ENCODE measurements at places on chromosomes 3 and 15. TPM values are rescaled to one million over a fixed set of nuclear protein-coding genes. Genes with fewer than 3 reads are reported as not detected.

ZNF502 gene
- 2.4 TPM for total RNA-seq

DNA sequence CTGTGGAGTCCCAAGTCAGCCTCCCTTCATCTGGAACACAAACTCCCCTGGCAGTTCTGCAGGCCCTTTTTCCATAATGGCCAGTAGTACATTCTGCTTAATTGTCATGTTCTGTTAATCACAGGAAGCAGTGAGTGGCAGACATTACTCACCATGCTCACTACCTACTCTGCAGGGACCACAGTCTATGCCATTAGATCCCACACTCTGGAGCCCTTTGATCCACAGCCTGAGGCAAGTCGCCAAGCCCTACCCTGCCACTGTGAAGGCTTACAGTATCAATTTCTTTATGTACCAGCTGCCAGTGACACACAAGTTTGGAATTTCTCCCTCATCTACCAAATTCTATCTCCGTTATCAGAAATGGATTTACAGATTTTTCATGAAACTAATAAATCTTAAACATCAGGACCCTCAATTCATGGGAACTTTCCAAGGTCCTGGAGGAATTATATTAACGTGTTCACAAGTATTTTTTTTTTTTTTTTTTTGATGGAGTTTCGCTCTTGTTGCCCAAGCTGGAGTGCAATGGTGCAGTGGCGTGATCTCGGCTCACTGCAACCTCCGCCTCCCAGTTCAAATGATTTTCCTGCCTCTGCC is 20.6 kb upstream of the WWTR1 start:
- peak; percentile 22 for DNase-seq

RARRES1 gene
- total RNA-seq, result not detected

- no peak for DNase-seq
Measured at GRCh38 chr3:174821477-174821876, 37.7 kb upstream of the NAALADL2 start.

ARPIN gene
- 7.1 TPM for total RNA-seq

- no peak for DNase-seq
Measured at GRCh38 chr15:90562669-90563068, 32.9 kb downstream of the CRTC3 start.

GRCh38 chr15:100338971-100339444 is 2.8 kb downstream of the ADAMTS17 start:
- peak; percentile 79 for DNase-seq

GRCh38 chr3:49120096-49120437 is 556 bp downstream of the USP19 start:
- no peak for DNase-seq

DNA sequence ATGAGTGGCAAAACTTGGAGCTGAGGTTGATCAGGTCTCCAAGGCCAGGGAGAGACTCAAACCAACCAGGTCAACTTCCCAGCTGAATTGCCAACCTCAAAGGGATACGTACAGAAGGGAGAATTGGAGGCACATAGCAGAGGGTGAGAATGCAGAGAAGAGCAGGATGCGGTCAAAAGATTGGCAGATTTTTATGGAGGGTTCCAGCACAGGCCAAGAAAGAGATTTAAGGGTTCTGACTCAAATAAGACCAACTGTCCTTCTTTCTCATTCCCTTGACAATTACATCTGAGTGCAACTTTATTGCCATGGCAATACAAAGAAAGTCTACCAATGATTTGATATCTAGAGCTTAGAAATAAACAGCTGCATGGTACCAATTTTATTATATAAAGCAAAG is 33.2 kb downstream of the SCG5 start:
- no peak for DNase-seq

ITIH1 gene
- not detected for total RNA-seq

CDC25A gene
- total RNA-seq, result 7.3 TPM

- no peak for DNase-seq
Measured at GRCh38 chr3:4583416-4583815, 90.3 kb downstream of the ITPR1 start.

DNA sequence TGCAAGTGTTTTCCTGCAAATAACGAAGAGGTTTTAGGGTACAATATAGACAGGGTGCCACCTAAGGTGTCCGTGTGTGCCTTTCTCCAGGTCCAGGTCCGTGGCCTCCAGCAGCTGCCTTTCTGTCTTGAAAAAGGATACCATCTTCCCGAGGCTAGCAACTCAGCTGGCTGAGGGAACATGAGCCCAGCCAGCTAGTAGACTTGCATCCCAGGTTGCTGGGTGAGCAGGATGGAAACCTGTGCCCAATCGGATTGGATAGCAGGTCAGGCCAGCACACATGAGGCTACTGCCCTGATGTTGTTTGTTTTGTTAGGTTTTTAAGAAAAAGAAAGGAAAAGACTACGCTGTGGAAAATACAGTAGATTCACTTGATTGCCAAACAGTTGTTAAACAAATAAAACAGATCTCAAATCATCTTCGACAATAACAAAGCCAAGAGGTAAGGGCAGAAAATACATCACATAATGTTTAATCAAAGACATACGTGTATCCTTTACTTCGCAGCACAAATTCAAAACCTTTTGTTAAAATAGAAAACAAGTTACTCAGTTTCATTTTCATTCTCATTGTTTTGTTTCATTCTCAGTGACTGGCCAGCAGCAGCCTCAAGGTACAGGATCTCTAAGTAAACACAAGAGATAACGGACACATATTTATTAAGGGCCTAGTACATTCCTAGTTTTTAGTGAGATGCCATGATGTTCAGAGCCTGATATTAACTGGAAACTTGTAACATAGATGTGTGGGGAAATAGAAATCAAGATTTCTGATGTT is 661.2 kb upstream of the NR2F2 start:
- no peak for DNase-seq

CPNE9 gene
- not detected for total RNA-seq

GRCh38 chr15:37873336-37873735 is 61.1 kb upstream of the TMCO5A start:
- DNase-seq, result no peak

SLC12A8 gene
- 8.5 TPM for total RNA-seq

GRCh38 chr3:88611826-88612326 is 462.1 kb downstream of the C3orf38 start:
- no peak for DNase-seq

GRCh38 chr15:99404454-99404853 is 153.2 kb downstream of the LRRC28 start:
- no peak for DNase-seq

- peak; percentile 12 for DNase-seq
Measured at GRCh38 chr3:136617198-136617597, 135.0 kb downstream of the STAG1 start.

REC114 gene
- total RNA-seq, result not detected

GRCh38 chr15:63672369-63672768 is 75.2 kb downstream of the FBXL22 start:
- DNase-seq, result no peak

- DNase-seq, result no peak
Measured at GRCh38 chr3:160065786-160066185, 77.2 kb downstream of the IL12A start.

SAMMSON gene
- not detected for total RNA-seq

- no peak for DNase-seq
Measured at GRCh38 chr3:47399016-47399415, 18.2 kb downstream of the PTPN23 start.

GRCh38 chr3:69320871-69321271 is 65.0 kb downstream of the FRMD4B start:
- no peak for DNase-seq

SEC61A1 gene
- total RNA-seq, result 418 TPM

GRCh38 chr3:151439652-151440125 is 21.2 kb downstream of the IGSF10 start:
- peak; percentile 67 for DNase-seq

EPHB1 gene
- total RNA-seq, result not detected

PLSCR2 gene
- total RNA-seq, result not detected

CDCP1 gene
- 180 TPM for total RNA-seq

DNA sequence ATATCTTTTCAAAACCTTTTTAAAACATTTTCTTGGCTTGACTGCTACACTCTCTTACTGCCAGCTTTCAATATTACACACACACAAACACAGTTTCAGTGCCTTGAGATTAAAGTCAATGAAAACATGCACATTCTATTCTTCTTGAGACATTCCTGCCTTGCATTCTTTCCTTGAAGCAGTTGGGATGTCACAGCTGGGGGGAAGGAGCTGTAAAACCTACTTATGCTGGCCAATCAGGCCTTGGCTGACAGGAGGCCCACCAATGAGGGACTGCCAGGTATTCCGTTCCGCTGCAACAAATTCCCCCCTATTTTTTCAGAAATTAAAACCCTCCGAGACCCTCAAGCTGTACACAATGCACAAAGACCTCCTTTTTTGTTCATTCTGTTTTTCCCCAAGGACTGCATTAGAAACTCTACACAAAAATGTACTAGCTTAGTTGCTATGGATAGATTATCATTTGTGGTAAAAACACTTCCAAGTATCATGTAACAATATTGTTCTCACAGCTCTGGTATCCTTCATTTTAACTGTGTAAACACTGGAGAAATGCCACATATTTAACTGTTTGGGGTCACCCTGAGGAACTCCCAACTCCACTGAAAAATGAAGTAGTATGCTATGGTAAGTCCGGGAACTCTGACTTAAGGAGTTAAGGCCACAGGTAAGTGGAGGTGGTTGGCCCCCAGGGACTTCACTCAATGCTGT is 18.5 kb downstream of the FSTL1 start:
- no peak for DNase-seq

DNA sequence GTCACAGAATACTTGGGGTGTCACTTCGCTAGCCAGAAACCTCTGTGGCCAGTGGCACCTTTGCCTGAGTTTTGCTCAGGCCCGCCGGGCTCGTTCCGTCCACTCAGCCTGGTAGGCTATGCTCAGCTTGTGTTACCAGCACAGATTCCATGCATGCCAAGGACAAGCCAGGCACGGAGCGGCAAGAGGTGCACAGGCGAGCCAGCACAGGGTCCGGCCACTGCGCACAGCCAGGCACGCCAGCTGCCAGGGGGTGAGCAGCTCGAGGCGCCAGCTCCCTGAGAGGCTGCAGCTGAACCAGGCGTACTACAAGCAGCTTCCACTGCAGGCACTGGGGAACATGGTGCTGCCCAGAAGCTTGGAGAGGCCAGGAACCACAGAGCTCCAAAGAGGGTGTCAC is 14.7 kb downstream of the PCYT1A start:
- no peak for DNase-seq

- no peak for DNase-seq
Measured at GRCh38 chr3:141853081-141853601, 23.3 kb upstream of the ATP1B3 start.

DNA sequence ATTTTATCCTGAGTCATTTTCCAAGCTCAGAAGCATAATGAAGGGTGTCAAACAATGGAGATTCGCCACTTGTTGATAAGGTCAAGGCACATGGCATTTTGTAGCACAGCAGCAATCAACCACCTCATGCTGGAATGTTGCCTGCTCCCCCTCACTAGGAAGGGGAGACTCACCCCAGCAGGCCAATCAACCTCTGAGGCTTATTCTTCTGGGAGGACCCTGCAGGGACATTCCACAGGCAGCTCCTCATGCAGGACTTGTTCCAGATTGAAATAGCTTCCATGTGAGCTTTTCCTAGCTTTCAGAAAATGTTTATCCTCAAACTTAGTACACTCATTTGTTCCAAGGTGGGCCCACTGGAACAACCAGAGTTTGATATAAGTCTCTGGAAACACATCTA is 77.6 kb downstream of the SSR3 start:
- DNase-seq, result no peak

CELSR3 gene
- 21.5 TPM for total RNA-seq

CFAP44 gene
- 4.0 TPM for total RNA-seq

DNA sequence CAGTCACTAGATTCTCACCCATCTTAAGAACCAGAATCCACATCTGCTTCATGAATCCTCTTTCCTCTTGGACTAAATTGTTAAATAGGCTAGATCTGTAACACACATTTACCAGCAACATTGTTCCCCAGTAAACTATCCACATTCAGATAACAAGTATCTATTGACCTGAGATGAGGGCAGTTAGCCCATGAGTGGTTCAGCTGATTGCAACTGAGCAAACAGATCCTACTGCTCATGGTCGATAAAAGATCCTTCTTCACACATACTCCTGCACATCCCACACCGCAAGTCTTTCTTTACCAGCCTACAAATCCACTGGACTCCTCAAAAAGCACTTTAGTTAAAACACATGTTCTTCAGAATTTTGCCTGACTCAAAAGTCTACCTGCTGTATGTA is 59.2 kb downstream of the UACA start:
- DNase-seq, result no peak

DNA sequence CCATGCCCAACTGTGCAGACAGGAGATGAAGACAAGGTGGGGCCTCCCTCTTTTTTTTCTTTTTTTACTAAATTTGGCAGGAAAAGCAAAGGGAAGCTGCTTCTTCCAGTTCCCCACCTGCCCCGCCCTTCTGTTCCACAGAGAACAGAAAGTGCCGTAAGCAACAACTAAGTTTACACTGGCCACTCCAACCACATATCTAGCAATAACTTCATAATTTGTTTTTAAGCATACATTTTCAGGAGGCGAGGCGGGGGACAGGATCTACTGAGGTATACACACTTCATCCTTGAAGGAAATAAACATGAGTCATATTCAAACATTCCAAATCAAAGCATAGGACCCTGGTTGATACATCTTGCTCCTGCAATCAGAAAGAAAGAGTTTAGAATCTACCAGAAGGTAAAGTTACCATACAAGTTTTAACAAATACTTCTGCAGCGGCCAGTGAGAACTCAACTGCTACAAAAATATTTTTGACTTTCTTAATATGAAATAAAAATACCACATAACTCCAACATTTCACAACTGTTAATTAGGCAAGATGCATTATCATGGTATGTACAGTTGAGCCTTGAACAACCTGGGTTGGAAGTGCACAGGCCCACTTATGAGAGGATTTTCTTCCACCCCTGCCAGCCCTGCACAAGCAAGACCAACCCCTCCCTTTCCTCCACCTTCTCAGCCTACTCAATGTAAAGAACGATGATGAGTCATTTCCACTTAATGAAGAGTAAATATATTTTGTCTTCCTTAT is 50.7 kb downstream of the FOXP1 start:
- DNase-seq, result peak; percentile 88

DNA sequence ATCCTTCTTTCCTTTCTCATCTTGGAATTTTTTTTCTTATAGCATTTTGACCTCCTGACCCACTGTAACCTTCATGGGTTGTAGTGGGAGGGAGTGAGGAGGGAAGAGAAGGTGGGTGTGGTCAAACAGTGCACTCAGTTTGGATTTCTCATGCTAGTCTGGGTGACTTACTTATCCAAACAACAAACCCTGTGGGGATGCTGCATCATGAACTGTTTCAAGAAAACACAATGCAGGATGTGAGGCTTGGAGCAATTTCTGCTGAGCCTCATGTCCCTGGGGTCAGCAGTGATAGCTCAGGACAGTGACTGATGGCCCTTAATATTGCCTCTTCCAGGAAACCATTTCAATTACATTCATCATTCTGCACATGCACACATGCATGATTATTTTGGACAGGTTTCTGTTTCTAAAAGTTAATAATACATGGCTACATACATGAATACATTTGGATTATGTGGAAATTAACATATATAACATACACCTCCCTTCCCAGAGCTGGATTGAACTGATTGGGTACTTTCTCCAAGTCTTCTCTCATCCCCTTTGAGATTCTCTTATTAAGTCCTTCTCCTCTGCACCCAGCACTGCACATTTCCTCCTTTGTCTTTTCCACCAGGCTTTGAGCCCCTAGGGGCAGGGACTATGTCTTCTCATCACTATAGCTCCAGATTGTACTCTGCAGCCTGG is 61.2 kb downstream of the ADAMTSL3 start:
- no peak for DNase-seq

TAGLN3 gene
- total RNA-seq, result not detected

- no peak for DNase-seq
Measured at GRCh38 chr15:47673232-47673761, 44.0 kb upstream of the SEMA6D start.

- DNase-seq, result no peak
Measured at GRCh38 chr3:10532939-10533736, 27.8 kb upstream of the ATP2B2 start.

UCN2 gene
- total RNA-seq, result 3.8 TPM

CHRNA7 gene
- total RNA-seq, result 0.23 TPM

- peak; percentile 90 for DNase-seq
Measured at GRCh38 chr15:55221090-55222011, 24.6 kb upstream of the RSL24D1 start.

Measured in MCF 10A (cell line).